ENCODE measurements at places on chromosomes 3 and 15.

GRCh38 chr15:85168642-85169173 lies 187.1 kb downstream of the PDE8A start:
- no peak for DNase-seq

GRCh38 chr3:132416807-132417694 lies at the start of gene DNAJC13:
DNAJC13 (plus strand) TSS chr3:132417502; CDS start chr3:132434551, 17,049 bp downstream.
- peak; percentile 88 for DNase-seq

GRCh38 chr15:85149465-85150129 lies 167.9 kb downstream of the PDE8A start:
- no peak for DNase-seq

- DNase-seq = no peak
These were observed 53.3 kb downstream of the RAB11A start for GRCh38 chr15:65922621-65923020.

- no peak for DNase-seq
These were observed 5.4 kb upstream of the TBC1D21 start for GRCh38 chr15:73867956-73868355.

DNA sequence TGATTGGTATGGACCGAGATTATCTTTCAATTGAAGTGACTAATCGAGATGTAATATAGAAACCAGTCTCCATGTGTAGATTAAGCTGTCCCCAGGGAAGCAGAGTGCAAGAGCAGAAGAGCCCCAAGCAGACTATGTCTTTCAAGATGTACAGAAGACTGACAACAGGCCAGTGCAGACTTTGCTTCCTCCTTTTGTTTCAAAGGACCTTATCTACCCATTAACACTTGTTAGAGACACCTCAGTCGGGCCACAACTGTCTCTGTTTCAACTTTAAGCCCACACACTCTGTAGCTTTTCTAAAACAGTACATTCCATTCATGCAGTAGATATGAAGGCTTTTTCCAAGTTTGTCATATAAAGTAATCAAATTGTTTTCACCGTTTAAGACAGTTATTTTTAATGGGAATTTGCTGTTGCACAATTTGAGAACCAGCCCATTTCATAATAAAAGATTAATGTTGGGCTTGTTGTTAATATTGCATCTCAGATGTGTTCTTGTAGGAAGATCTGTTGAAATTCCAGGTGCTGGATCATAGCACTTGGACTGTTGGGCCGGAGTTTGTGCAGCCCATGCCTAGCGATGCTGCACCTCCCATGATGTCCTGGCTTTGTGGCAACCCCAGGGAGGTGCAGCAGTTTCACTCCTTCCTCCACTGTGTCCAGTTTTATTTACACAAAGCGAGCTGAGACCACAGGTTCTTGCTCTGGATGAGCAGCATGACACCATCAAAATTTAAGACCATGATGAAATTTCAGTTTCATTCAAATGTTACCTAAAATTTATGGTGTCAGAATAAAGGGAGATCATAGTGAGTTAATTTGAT lies 12.4 kb downstream of the GORASP1 start:
- DNase-seq = no peak

GRCh38 chr15:90035840-90036230 lies 34.7 kb downstream of the ZNF710 start:
- DNase-seq = no peak

DNA sequence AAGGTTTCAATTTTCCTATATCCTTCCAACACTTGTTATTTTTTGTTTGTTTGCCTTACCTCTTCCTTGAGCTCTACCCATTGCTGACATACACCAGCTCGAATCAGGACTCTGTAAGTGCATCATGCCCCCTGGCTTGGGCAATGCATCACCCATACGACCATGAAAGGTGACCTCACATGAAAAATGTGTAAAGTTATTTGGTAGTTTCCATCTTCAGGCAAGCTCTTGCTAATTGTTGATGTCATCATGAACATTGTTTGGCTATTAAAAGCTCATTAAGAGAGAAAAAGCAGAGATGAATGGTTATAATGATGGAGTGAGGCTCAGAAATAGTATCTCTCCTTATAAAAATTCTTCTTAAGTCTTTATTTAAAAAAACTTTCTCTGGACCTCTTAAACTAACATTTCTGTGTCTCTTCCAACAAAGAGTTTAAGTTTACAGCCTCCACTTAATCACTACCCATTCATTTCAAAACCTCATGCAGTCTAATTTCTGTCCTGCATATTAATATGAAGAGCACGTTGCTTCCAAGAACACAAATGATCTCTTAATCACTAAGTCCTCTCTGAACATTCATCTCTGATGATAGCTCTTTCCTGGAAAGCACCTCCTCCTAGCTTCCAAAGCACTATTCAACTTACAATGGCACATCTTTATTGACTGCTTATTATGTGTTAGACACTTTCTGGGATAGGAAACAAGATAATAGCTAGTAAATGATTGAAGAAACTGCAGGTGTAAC lies 236.3 kb downstream of the NFKBIZ start:
- DNase-seq = no peak

DNA sequence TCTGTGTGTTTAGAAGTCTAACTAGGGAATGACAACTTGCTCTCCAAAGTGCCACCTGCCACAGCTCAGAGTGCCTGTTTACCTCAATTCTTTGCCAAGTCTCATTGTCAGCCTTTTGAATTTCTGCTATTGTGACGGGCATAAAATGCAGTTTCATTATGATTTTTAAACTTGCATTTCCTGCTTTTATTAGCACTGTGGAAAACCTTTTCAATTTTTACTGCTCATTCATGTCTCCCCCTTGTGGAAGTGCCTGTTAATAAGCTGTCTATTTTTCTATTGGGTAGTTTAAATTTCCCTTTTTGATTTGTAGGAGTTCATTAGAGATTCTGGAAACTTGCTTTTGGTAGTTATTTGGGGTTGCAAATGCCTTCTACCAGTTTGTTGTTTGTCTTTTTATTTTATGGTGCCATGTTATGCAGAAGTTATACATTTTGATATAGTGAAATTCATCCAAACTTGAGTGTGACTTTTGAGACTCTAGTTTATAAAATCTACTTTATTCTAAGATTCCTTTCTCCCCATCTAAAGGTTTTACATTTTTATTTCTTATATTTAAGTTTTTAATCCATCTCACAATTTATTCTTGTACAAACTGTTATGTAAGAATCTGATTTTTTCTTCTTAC lies 53.9 kb upstream of the FRMD4B start:
- DNase-seq = no peak

GRCh38 chr15:65532738-65533051 lies 2.4 kb downstream of the HACD3 start:
- no peak for DNase-seq

DNA sequence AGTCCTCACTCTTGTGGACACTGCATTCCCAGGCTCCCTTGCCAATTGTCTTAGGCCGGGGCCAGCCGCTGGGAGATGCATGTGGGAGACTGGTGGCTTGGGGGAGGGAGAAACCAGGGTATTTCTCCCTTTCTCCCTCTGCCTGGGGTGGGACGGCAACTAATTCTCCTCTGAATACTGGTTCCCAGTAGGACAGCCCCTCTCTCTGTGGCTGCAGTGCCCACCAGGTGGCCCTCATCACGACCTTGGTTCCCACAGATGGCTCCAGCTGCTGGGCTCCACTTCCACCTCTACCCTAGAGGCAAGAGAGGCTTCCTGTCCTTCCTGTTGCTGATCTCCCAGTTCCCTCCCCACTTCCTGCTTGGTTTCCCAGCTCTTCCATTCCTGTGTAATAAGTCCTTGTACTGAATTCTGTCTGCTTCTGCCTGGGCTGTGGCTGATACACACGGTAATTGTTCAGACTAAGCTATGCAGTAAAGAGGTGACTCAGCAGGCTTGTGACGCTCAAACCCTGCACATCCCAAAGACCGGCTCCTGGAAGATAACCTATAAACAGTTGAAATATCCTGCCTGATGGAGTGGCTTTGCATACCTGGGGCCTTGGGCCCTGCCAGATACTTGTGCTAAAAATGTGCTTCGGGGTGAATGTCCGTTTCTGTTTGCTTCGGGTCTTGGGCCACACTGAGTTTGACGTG lies 20.4 kb upstream of the COPG1 start:
- DNase-seq = no peak

DNA sequence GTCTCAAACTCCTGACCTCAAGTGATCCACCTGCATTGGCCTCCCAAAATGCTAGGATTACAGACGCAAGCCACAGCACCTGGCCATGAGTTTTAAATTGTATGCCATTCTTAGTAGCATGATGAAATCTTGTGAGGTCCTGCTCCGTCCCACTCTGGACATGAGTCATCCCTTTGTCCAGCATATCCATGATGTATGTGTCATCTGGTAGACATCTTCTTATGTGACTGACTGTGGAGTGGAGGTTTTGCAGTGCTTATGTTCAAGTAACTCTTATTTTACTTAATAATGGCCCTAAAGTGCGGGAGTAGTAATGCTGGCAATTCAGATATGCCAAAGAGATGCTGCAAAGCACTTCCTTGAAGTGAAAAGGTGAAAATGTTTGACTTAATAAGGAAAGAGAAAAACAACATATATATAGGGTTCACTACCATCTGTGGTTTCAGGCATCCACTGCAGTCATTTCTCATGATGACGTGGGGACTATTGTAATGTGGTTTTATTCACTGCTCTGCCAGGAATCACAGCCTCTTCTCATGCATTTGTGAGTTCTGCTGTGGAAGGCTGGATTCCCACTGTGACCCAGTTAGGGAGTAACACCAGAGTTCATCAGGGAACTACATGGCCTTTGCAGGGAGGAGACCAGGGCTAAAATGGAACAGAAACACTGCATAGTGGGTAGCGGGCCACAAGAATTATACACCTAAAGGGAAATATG lies 204.6 kb upstream of the STRIT1 start:
- DNase-seq = no peak

GRCh38 chr3:112629425-112629824 lies 11.5 kb downstream of the CCDC80 start:
- DNase-seq = peak; percentile 35

GRCh38 chr3:52839892-52840545 lies 5.2 kb upstream of the MUSTN1 start:
- DNase-seq = no peak

DNA sequence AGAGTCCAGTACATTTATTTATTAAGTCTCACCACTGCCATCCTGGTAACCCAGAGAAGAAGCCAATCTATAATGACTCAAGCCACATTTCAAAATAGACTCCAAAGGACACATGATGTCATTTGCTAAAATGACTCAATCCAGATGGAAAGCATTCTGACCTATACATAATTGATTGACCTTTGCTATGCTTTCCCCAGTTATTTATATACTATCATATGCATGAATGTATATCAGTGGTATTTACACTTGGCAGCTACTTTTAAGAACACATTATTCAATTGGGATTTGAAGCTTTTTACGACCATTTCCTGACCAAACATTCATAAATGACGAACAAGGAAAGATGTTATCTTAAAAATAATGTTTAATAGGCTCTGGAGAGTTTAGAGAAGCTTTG lies 297.2 kb downstream of the FHIT start:
- DNase-seq = no peak

DNA sequence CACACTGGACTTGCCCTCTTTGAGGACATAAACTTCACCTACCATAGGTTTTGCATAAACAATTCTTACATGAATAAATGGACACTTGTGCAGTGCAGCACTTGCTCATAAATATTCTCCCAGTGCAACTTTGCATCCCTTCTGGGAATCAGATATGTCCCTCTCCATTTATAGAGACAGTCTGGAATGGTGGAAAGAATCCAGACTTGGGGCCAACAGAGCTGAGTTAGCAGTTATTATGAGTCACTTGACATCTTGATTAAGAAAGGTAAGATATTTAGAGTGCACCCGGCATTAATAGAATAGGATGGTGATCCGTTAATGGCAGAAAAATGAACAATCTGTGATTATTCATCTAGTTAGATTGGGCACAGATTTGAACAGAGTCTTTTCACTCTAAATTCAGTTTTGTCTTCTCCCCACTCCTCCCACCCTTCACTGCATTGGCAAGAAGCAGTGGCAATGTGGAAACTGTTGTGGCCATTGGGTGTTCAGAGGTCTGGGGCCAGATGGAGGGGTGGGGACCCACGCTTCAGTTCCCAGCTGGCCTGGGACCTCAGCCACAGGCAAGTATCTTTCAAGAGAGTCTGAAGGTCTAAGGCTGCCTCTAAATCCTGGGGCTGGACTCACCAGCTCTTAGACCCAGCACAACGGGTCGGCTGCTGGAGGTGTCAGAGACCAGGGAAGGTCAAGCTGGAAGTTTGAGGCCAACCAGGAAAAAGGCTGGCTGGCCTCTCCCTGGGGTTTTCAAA lies 58.9 kb upstream of the KY start:
- DNase-seq = no peak

DNA sequence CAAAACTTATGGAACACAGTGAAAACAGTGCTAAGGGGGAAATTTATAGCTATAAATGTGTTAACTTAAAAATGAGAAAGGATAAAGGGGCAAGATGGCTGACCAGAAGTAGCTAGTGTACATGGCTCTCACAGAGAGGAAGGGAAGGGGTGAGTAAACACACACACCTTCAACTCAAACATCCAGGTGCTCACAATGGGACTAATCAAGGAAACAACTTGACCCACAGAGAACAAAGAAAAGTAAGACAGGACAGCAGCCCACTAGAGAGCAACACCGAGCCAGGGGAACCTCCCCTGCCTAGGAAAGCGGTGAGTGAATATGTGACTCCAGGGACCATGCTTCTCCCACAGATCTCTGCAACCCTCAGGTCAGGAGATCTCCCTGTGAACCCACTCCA lies 85.0 kb upstream of the UBP1 start:
- no peak for DNase-seq

DNA sequence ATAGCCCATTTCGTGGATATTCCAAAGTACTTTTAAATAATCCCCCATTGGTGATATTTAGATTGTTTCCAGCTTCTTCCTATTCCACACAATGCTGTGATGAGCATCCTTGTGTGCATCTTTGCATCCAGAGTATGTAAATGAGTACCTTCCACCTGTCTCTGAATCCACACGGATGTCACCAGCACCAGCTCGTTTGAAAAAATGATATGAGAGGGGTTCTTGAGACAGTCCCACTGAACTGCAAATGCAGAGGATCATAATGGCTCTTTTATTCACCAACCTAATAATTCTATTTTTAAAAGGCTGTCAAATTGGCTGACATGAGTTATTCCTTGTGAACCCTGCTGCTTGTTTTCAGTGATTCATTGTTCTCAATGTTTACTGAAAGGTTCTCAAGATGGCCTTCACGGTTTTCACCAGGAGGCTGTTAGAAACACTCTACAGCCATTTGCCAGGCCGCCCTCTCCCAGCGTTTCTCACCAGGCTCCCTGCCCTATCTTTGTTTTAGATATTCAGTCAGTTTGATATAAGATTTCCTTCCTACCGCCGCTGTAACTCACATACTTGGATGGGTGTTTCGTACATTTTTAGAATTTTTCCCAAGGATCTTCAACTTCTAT lies 96.7 kb upstream of the PTPRG start:
- DNase-seq = no peak

- DNase-seq = no peak
These were observed 162.3 kb upstream of the ARHGEF26 start for GRCh38 chr3:153958635-153959595.

GRCh38 chr15:70835841-70836240 lies 18.1 kb downstream of the LARP6 start:
- DNase-seq = no peak

DNA sequence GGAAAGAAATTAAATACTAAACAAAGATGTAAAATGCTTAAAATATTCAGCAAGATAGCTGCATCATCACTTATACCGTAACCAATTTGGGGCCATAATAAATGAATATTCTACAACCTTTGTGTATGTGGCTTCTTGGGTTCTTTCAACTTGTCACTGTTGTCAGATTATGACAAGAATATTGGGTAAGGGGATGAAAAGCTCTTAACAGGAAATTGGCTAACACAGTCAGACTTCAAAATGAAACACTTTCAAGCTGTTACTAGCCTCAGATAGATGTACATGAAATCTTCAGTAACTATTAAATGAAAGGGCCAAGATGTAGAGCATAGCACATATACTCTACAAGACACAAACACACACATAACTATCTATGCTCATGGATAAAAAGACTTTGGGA lies 38.7 kb upstream of the ZNF385D start:
- DNase-seq = no peak

Data from T-helper 1 cell (primary cell).